ENCODE measurements at places on chromosomes 1 and 21.

DNA sequence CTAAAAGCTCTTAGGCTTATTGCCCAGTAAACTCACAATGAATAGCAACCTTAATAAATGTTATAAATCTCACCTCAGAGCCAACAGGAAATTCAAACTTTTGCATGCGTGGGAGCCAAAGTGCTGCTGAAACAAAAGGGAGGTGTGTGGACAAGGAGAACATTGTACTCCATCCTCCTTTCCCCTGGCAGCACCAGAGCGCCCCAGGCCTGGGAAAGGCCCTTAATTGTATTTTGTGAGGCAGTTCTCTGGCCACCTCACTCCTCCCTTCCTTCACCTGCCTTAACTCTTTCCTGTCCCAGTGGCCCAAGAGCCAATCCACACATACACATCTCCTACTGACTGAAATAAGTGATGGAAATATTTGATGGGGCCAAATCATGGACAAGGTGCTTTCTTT is 648.5 kb downstream of the LMO4 start:
- no peak for DNase-seq

DNA sequence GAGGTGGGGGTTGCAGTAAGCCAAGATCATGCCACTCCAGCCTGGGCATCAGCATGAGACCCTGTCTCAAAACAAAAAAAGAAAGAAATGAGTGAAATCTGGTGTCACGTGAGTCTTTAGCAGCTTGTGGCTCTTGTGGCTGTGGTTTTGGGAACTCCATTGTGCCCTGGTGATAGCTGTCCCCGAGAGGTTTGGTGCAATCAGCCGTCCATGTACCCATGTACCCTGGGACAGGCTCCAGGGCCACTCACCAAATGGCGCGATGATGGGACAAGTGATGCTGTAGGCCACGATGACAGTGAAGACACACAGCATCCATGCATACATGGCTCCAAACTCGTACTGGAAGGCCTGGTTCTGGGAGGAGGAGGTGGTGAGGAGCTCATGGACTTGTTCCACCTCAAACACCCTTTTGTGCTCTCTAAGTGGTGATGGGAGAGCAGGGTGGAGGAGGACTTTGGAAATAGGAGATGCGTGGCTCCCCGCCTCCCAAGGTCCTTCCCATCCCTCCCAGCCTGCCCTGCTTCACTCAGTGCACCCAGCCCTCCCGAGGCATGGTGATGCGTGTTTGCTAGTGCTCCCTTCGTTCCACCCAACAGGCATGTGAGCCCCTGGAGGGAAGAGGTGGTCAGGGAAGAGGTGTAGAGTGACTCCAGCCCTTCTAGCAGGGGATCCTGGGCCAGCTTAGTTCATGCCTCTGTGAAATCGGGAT is 29.6 kb downstream of the TMEM63A start:
- no peak for DNase-seq

DNA sequence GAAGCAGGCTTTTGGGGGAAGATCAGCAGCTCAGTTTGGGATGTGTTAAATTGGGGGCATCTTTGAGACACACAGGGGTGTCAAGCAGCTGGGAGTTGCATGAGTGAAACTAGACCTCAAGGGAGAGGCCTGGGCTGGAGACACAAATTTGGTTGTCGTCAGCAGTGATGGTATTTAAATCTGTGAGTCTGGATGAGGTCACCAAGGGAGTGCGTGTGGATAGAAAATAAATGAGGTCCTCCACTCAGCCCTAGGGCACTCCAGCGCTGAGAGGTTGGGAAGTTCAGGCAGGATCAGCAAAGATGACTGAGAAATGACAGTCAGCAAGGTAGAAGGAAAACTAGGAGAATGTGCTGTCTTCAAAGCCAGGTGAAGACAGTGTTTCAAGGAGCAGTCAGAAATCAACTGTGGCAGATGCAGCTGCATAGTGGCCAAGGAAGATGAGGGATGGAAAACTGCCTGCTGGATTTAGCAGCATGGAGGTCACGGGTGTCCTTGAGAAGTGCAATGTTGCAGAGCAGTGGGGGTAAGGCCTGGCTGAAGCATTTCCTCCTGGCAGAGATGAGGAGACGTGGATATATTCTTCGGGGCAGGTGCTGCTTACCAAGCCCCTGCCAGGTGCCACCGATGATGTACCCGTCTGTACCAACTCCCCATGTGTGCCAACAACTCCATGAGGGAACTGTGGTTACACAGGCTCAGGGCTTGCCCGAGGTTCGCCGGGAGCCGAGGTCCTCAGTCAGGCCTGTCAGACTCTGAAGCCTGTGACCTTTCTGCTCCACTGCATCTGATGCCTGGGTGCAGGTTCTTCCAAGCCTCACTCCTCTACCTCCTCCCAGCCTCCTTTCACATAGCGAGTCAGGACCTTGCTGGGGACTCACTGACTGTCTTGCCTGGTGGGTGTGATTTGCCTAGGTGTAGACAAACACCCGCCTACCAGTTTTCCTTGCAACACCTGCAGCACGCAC is 11.3 kb downstream of the MAP7D1 start:
- no peak for DNase-seq

DNA sequence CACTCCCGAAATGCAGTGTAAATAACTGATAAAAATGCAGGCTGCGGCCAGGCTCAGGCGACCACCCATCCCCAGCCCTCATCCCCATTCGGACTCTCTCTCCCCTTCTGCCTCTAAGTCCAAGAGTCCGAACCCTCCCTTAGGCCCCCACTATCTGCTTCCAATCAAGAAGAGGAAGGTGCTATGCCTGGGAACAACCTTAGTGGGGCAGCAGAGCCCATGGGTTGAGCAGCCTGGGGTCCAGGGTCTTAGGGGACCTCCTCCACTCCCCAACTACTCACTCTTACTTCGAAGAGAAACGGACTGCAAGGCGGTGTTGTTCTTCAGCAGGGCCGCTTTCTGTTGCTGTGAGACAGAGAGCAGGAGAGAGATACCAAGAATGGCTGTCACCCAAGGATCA is 12.2 kb downstream of the ARHGEF2 start:
- DNase-seq, result no peak

DNA sequence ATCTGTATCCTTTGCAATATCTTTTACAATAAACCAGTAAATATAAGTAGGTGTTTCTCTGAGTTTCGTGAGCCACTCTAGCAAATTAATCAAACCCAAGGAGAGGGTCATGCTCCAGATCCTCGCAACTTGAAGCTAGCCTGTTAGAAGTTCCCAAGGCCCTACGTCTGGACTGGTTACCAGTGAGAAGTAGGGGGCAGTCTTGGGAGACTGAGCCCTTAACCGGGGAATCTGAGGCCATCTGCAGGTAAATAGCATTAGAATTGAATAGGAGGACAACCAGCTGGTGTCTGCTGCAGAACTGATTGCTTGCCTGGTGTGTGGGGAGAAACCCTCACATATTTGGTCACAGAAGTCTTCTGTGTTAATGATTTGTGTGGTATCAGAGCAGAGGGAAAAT is 190.5 kb downstream of the RYR2 start:
- no peak for DNase-seq

DNA sequence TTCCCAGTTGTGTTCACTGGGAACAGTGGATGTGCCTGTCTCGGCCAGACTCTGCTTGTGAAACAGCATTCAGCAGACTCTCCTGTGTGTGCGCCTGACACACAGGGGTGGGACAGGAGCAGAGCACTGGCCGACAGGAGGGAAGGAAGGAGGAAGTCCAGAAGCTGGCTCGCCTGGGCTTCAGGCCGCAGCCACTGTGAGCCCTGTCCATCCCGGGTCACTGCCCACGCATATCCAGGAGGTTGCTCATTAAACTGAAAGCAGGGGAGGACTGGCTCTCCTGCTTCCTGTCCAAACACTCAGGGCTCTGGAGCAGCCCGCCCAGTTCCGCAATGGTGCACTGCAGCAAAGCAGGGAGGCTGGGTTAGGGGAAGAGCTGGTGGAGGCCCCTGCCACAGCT is 218.7 kb upstream of the VAMP3 start:
- DNase-seq, result no peak

DNA sequence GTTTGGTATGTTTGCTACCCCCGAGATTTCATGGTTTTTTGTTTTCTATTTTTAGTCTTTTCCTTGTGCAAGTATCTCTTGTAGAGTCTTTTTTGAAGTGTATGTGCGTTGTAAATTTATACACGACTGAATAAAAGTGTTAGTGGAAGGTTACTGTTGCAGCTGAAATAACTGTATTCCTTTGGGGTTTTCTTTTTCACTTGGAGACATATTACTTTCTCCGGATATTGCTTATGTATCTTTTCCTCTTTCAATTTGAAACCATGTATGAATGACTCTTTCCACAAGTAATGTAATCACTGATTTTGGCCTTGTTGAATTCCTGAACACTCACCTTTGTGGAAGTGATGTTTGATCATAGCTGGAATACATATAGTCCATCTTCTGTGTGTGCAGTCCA is 956 bp downstream of the URB2 start:
- no peak for DNase-seq

DNA sequence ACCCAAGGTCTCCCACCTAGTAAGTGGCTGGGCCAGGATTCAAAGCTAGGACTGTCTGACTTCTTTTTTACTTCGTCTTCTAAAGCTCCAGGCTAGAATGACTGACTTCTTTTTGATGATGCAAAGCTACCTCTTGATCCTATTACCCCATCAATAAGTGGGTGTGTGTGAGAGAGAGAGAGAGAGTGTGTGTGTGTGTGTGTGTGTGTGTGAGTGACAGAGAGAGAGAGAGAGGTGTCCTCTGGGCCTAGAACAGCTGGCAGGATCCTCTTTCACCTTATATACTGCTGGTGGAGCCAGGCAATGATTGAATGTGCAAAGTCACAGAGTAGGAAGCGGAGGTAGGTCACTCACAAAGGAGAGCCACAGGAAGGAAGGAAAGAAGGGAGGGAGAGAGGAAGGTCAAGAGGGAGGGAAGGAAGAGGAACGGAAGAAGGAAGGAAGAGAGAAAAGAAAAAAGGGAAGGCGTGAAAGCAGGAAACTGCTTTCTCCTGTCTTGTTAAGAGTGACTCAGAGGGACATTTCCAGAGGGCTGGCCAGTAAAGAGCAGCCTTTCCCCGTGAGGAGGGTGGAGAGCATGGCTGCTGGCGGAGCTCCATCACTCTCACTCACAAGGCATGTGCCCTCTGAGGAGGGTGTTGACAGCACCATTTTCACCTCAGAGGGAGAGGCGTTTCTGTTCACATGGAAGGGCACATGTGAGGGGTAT is 68.9 kb downstream of the CDC7 start:
- no peak for DNase-seq

- no peak for DNase-seq
Measured at GRCh38 chr1:6627031-6627430, 2.4 kb downstream of the THAP3 start.

DNA sequence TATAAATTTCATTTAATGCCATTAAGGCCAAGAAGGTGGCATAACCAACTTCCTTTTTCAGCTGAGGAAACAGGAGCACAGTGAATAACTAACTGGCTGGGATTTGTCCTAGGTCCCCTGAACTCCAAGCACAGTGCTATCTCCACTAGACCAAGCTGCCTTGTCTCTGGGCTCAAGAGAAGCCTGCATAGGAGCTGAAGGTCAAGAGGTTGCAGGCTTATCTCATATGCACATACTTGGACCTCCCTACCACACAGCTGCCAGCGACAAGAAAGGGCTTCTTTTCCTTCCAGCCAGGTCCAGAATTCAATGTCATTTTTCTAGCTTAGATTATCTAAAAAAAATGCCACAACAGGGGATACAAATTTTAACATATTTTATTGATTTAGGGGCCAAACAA is 27.1 kb downstream of the AK2 start:
- no peak for DNase-seq

GRCh38 chr21:46048926-46049889 is 48.7 kb upstream of the COL6A2 start:
- DNase-seq, result no peak

- DNase-seq, result no peak
Measured at GRCh38 chr1:96416111-96416595, 305.4 kb upstream of the PTBP2 start.

- DNase-seq, result no peak
Measured at GRCh38 chr1:58256041-58256440, 290.5 kb downstream of the OMA1 start.

DNA sequence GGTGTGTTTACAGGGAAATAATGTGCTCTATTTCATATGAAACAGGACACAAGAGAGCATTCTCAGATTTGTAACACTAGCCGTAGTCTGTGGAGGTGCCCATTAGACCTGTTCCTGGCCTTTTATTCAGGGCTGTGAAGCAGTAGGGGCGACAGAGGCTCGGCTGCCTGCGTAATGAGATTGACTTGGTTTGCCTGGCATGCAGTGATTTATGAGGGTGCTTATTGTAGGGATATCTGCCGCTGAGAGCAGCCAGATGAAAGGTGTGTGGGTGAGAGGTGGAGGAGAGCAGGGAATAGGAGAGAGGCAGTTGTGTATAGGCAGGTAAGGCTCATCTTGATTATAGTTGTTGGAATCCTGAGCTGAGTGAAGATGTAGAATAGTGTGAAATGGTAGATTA is 51.3 kb downstream of the DNAJC6 start:
- no peak for DNase-seq

GRCh38 chr1:156775799-156776198 is 8.5 kb downstream of the PRCC start:
- DNase-seq, result no peak

GRCh38 chr1:51726544-51727225 is 109.8 kb downstream of the OSBPL9 start:
- DNase-seq, result no peak

DNA sequence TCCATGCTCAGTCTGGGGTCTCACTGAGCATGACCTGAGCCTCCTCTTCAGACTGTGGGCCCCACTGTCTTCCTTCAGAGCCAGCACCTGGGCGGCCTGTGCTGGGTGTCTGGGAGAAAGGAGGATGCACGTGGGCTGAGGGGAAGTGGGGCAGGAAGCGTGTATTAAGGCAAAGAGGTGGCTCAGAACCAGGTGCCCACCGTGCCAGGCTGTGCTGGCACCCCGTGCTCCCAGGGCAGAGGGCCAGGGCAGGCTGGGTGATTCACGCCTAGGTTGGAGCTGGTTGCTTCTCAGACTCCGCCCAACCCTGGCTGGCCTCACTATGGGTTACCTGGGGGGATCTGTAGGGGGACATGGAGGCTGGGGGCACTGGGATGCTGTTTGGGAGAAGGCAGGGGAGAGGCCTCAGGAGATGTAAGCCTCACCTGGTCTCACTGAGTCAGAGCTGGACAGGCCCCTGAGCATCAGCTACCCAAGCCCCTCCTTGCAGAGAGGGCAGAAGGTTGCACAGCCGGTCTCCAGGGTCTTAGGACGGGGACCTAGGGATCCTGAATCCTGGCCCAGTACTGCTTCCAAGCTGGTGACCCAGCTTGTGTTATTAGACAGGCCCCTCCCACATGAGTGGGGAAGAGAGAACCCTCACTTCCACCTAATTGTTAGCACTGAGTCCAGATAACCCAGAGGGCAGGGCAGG is 18.6 kb upstream of the PADI1 start:
- DNase-seq, result no peak

DNA sequence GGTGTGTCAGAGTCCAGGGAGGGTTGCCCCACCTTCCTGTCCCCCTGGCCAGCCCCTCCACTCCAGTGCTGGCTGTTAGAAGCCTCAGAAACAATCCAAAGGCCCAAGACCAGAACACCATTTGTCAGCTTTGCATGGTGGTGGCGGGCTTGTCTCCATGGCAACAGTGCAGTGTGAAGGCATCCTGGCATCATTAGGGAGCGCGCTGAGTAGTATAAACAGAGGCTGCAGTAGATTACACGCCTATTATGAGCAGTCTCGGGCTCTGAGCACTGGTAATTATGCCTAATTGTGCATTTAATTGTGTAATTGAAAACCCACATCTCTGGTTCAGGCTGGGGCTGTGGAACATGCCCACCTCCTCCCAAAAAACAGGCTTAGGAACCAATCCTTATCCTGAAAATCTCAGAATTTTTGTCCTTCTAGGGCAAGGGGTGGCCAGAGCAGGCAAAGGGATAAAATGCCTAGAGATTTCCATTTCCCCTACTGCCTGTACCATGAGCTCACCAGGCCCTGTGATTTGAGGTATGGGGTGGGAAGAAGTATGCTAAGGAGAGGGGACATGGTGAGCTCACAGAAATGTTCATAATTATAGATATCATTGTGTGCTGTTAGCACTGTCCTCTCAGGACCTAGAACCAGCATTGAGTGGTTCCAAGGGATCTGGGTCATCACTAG is 11.7 kb downstream of the NKAIN1 start:
- DNase-seq, result no peak
